ENCODE measurements at places on chromosomes 6 and 20.

DNA sequence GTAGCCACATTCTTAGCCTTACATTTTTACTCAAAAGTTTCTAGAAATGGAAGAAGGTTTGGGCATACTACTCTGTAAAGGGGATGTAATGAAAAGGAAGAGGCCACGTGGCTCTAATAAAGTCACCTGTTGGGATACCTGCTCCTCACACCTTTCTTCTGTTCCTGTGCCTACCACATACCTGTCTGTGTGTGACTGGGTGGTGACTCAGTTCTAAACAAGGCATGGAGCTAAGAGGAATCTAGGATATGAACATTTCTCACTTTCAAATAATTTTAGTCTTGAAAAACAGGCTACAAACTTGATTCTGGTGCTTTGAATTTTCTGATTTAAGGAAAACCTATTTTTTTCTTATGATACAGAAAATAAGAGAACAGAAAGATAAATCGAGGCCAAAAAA, 363.6 kb downstream of the RFPL4B start:
- no peak for DNase-seq

GRCh38 chr6:105326833-105327770, 75.8 kb downstream of the PREP start:
- DNase-seq, result no peak

DNA sequence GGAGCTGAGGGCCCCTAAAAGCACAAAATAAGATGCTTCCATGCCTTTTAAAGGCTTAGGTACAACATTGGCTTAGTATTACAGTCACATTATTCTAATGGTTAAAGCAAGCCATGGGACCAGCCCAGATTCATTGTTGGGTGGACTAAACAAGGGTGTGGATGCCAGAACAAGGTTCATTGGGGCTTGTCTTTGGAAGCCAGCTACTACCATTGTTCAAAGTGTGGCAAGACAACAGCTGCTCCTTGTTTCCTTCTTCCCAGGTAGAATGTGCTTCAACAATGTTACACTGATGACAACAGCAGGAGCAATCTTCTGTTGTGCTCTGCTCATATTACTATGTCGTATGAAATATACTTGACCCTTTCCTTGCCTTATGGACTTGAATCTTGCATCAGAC, 261.5 kb downstream of the TBC1D7 start:
- no peak for DNase-seq

GRCh38 chr6:12361042-12361765, 71.0 kb downstream of the EDN1 start:
- DNase-seq, result no peak

GRCh38 chr20:61449057-61449609, 197.1 kb downstream of the CDH4 start:
- DNase-seq, result no peak

- DNase-seq, result no peak
Measured at GRCh38 chr20:42604998-42605956, 584.4 kb downstream of the PTPRT start.

GRCh38 chr6:166786704-166787293, 159.7 kb upstream of the RPS6KA2 start:
- no peak for DNase-seq

DNA sequence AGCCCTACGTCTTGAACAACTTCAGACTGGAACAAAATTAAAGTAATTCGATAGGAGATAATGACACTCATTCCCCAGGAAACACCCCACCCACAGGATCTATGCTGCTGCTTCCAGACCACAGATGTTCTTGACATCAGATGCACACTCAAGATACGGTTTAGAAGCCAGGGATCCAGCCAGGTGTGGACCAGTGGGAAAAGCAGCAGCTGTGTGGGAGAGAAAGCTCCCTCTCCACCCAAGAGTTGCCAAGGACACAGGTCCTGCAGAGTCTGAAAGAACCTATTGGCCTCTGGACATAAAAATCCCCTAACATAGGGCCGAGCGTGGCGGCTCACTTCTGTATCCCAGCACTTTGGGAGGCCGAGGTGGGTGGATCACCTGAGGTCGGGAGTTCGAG, 91.7 kb upstream of the NFATC2 start:
- DNase-seq, result no peak

DNA sequence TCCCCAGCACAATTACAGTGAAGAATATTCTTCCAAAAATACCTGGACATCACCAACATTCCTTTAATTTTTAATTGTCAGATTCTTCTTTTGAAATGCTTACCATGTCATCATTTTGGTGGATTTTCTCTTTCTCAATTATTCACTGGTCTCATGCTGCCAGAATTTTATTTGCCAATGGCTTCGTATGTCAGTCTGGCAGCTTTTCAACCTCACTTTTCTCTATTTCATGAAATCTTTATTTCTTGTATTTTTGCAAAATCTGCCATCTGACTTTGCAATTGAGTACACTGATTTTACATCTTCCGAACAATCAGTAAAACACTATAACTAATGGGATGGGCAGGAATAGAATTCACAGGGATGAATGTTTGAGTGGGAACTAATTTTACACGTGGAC, 84.1 kb downstream of the BTBD9 start:
- no peak for DNase-seq

DNA sequence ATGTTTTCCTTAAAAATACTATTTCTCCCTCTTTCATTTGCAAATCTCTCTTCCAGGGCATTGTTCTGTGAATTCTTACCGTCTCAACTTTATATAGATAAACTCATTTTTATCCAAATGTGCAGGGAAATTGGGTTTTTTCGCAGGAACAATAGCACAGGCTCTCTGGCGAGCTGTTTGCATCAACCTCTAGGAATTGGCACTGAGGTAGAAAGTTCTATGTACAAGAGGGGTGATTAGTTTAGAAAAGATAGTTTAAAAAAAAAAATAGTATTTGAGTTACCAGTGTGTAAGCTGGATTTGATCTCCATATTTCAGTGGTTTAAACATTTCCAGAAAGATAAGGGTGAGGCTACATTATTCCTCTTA, 129.7 kb upstream of the BTN3A2 start:
- DNase-seq, result no peak

- DNase-seq, result no peak
Measured at GRCh38 chr20:34083137-34083536, 28.9 kb downstream of the EIF2S2 start.
